ENCODE measurements at places on chromosomes 3 and 15. TPM values are rescaled to one million over a fixed set of nuclear protein-coding genes. Genes with fewer than 3 reads are reported as not detected.

The TIPARP gene
- 23.2 TPM for total RNA-seq

The TRAT1 gene
- total RNA-seq, result 0.52 TPM

The FANCD2 gene
- 5.4 TPM for total RNA-seq

The BNC1 gene
- 0.21 TPM for total RNA-seq

The PLOD2 gene
- total RNA-seq, result 147 TPM

The CDHR4 gene
- 1.1 TPM for total RNA-seq

The ESYT3 gene
- total RNA-seq, result 2.7 TPM

The LMOD3 gene
- total RNA-seq, result not detected

The GOLGA6D gene
- total RNA-seq, result not detected

Measured in aorta (tissue), 5 donors.